Activated T-helper 1 cell treated with anti-CD3 and anti-CD28 coated beads, Interleukin-2, amount 50 U/mL, for 16 hours (primary cell): ENCODE measurements at places on chromosomes 2 and 18.

GRCh38 chr2:648476-649424, 28.5 kb downstream of the TMEM18 start:
- DNase-seq = no peak

DNA sequence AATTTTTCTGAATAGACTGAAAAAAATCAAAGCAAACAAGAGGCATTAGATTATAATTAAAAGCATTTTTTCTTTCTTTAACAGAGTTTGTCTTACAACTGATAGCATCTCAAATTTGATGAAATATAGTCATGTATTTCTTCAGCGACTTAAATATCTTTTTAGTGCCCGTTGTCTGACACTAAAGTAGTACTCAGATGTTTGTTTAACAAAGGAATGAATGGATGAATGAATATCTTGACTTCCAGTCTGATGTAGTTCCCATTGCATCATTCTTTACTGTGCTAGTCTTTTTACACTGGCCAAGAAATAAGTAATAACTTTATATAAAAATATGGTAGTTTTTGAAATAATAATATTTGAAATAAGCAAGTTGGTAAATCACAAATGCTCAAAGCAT, 111.1 kb downstream of the TTC27 start:
- no peak for DNase-seq

DNA sequence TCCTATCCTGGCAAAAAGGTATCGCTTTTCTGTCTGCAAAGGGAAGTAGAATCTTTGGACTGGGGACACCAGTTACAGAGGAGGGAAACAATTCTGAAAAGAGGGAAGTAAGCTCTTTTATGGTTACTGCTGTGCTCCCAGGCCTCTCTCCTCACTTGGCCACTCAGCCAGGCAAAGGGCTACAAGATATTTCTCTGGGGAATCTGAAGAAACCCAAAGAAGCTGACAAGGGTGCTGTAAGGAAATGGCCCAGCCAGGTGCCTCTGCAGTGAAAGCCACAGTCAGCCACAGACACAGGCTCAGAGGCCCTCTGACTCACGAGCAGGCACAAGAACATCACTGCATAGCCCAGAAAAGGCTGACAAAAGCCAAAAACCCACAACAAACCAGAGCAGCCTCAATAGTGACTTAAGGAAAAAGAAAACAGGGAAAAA, 5.8 kb downstream of the HDLBP start:
- DNase-seq = peak; percentile 46

DNA sequence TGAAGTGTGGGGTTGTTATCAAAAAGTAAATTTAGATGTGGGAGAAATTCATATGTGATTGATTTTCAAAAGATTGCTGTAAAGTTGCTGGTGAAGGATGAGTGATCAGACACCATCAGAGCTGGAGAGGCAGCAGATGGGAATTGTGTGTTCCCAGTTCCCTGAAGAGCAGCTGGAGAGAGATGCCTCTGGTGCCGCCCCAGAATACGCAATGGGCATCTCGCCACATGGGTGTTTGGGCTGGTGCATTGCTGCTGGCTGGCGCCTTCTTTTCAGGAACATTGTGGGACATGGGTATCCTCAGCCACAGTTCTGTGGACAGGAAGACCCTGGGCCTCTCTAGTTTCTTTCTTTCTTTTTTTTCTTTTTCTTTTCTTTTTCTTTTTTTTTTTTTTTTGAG, 11.9 kb downstream of the ATG4B start:
- no peak for DNase-seq

GRCh38 chr18:79613186-79613931, 66.2 kb upstream of the CTDP1 start:
- DNase-seq = no peak

DNA sequence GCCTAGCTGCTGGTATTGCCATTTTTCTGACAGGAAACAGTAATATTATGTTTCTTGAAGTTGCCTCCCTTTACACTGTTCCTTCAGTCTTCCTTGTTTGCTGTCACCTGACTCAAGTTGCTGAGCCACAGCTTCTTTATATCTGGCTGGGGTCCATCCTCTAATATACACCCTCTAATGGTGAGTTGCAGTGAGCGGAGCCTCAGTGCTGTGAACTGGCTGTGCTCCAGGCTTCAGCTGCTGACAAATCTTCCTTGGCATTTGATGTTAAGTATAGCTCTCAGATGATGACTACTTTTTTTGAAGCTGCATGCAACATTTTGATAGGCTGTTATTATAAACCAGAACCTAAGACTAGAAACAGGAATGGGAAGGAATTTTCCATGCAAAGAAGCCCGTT, 366.7 kb downstream of the NUP35 start:
- no peak for DNase-seq

DNA sequence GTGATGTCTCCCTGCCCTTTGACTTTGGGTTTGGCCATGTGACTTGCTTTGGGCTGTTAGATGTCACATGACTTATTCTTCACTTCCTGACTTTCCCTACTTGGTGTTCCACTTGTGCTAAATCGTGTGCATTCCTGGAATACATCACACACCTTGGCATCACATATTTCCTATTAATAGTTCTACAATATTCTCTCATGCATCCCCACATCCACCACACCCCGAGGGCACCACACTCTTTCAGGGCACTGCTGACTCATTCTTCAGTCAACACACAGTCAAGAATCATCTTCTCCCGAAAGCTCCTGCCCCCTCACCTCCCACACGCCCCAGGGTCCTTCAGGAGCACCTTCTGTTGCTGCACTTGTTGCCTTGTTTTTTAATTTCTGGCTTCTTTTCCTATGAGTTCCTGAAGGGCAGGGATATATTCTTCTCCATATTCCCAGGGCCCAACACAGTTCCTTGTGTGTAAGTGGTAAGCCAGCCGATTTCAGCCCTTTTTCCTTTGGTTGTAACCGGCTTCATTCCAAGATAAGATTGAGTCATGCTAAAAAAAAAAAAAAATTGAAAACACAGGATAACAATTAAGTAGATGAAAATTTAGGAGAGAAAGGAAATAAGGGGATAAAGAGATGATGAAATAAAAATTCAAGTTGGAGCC, 341.4 kb downstream of the SLC4A3 start:
- DNase-seq = no peak

- no peak for DNase-seq
These were observed 63.1 kb downstream of the FAM171B start for GRCh38 chr2:186757009-186757408.

DNA sequence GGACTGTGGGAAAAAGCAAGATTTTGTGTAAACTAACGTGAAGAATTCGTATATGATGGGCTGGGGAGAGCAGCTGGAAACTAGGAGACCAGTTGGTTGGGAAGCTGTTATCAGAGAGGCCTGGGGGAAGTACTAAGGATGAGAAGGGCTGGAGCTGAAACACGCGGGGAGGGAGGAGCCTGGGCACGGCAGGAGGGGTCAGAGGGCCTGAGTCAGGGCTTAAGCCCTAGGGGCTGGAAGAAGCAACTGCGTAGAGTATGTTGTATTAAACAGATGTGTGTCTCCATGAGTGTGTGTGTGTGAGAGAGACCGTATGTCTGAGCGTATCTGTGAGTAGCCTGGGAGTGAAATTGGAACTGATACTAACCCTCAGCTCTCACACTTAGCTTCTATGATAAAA, 8.4 kb downstream of the POMC start:
- no peak for DNase-seq

GRCh38 chr2:27655155-27655951, 8.1 kb downstream of the SUPT7L start:
- no peak for DNase-seq

DNA sequence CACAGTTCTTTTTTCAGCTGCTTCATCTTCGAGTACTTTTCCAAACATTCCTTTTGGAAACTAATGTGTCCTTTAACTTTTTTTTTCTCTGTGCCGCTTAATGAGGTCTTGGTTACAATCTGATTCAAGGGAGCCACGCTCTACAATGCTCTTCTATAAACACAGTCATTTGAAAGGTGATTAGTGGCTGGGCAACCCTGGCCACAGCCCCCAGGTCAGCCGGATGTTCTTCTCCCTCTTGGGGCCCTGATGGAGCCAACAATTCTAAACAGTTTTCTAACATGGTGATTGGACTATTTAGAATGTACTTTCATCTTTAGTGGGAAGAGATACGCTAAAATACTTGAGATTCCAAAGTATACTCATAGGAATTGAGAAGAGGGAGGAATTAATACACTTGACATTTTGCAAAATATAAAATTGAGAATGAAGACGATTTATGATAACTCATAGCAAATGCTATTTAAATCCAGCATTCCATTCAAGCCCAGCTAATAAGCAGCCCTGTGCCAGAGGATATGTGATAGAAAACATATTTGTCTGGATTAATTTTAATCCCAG, 83.7 kb upstream of the MBOAT2 start:
- DNase-seq = no peak

- DNase-seq = no peak
These were observed 663.1 kb downstream of the ERBB4 start for GRCh38 chr2:211875488-211875887.

- DNase-seq = no peak
These were observed 14.0 kb downstream of the SLC14A2 start for GRCh38 chr18:45628979-45629958.

DNA sequence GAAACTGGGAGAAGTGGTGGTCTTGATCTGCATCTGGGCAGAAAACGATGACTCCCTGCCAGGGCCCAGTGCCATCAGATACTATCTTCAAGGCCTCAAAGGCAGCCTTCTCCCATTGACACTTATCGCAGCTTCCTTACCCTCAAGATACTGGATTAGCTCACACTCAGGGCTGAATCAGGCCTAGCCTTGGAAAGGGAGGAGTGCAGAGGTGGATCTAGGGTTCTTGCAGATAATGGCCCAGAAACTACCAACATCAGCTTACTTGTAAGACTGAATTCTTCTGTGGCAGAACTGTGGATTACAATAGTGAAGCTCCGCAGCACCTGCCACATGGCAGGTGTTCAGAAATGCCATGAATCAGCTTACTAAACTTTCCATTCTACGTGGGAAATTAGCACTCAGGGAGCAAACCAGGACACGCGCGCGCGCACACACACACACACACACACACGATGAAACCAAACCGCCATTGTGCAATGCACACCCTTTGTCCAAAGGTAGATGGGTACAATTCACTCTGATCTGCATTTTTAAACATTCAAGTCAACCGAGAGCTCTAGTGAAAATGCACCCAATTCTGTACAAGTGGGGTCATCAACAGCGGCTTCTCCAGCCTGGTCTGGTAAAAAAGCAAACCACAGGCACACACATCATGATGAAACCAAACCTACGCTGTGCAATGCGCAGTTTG, 26.3 kb upstream of the TMEM182 start:
- DNase-seq = no peak

GRCh38 chr2:216306868-216307267, 65.4 kb downstream of the MARCHF4 start:
- no peak for DNase-seq

- no peak for DNase-seq
These were observed 115.8 kb upstream of the SERTAD2 start for GRCh38 chr2:64769392-64770044.

- DNase-seq = no peak
These were observed 108.3 kb downstream of the HDAC4 start for GRCh38 chr2:239292531-239292930.

GRCh38 chr2:230846360-230846759, 18.4 kb upstream of the ITM2C start:
- no peak for DNase-seq

GRCh38 chr2:64120008-64120407, 24.2 kb downstream of the PELI1 start:
- DNase-seq = no peak

DNA sequence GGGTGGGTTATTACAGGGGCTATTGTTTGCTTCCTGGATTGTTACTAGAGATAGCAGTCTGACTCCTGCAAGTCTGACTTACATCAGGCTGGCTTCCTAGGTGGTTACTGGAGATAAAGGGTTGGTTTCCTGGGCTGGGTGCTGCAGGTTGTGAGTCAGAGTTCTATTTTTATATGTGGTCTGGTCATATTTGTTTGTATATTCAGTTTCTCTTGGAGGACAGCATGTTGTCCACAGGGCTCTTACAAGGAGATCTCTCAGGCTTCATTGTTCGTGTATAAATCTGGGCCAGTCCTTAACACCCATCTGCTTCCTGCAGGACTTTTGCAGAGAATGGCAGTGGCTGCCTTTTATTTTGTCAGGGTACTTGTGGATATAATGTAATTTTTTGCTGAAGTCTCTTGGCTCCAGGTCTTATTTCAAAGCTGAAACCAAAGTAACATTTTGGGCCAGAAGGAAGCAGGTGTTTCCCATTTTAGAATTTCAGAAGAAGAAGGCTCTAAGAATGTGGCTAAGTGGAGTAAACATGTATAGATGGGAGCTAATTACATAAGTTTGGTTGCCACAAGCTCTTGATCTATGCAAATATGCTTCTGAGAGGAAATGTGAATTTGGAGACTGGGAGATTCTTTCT, 65.9 kb upstream of the SLC16A14 start:
- no peak for DNase-seq

GRCh38 chr2:239222706-239223309, 178.0 kb downstream of the HDAC4 start:
- DNase-seq = no peak

- no peak for DNase-seq
These were observed 377.8 kb downstream of the LRATD1 start for GRCh38 chr2:15010346-15010745.

- no peak for DNase-seq
These were observed 112.1 kb downstream of the LTBP1 start for GRCh38 chr2:33058716-33059470.

DNA sequence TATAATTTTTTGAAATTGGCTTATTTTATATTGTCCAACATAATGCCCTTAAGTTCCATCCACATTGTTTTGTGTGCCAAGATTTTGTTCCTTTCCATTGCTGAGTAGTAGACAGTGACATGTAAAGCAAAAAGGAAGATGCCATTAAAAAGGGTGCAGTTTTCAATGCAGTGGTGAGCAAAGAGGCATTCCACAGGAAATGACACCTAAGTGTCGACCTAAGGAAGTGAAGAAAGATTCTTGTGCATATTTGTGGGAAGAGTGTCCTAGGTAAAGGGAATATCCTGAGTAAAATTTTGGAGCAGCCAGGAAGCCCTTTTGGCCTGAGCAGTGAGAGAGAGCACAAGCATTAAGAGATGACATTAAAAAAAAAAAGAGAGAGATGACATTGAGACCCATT, 1099.9 kb downstream of the DPP10 start:
- DNase-seq = no peak

- no peak for DNase-seq
These were observed 2.1 kb downstream of the POMC start for GRCh38 chr2:25165992-25166875.

DNA sequence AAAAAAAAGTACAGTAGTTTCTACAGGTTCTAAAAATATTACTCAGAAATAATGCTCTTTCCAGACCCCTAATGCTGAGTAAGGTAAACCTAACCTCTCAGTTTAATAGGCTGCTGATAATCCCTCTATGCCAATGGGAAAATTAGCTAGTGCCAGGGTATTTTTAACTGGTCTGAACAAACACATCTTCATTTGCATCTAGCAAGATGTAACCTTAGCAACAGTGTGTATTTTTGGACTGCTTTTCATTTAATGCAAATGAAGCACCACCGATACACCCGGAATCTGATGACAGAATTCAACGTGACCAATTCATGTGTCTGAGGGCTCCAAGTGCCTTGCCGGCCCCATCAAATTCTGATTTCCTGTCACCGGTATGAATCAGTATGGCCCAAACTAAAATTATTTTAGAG, 47.4 kb upstream of the CYRIA start:
- DNase-seq = no peak

DNA sequence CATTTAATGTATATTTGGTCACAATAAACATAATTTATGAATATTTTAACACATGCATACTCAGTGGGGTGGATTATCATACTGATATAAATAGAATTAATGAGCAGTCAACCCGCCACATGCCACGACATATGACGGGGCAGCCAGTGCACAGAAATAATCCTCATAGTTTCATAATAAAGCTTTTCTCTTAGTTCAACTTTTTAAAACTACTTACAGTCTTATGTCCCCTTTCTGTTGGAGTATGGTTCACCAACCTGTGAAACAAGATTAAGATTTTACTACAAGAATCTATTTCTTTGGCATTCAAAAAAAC, 75.6 kb upstream of the ETAA1 start:
- no peak for DNase-seq
